ENCODE measurements at places on chromosomes 12 and 14. TPM values are rescaled to one million over a fixed set of nuclear protein-coding genes. Genes with fewer than 3 reads are reported as not detected.

GRCh38 chr14:30872602-30873001 lies 1.8 kb upstream of the COCH start:
- no peak for DNase-seq

- no peak for DNase-seq
These were observed 5.2 kb downstream of the CCDC85C start for GRCh38 chr14:99598774-99599173.

DNA sequence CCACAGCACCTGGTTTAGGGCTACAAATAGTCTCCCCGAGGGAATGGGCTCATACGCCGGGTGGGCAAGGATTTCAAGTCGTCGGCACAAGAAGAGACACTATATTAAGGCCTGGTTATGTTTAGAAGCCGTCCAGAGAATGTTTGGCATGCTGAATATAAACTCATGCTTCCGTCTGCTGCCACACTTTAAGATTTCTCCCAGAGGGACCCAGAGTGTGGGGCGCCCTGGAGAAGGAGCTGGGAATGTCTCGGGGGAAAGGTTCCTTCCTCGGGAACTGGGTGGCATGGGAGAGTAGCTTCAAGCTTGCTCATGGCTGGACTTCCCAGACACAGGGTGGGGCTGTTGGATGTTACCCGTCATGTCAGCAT lies 295.7 kb downstream of the CACNA1C start:
- no peak for DNase-seq

- no peak for DNase-seq
These were observed 222.3 kb downstream of the ALG10 start for GRCh38 chr12:34244608-34245007.

GRCh38 chr14:41604721-41605531 lies 1.8 kb upstream of the LRFN5 start:
- DNase-seq, result no peak

DNA sequence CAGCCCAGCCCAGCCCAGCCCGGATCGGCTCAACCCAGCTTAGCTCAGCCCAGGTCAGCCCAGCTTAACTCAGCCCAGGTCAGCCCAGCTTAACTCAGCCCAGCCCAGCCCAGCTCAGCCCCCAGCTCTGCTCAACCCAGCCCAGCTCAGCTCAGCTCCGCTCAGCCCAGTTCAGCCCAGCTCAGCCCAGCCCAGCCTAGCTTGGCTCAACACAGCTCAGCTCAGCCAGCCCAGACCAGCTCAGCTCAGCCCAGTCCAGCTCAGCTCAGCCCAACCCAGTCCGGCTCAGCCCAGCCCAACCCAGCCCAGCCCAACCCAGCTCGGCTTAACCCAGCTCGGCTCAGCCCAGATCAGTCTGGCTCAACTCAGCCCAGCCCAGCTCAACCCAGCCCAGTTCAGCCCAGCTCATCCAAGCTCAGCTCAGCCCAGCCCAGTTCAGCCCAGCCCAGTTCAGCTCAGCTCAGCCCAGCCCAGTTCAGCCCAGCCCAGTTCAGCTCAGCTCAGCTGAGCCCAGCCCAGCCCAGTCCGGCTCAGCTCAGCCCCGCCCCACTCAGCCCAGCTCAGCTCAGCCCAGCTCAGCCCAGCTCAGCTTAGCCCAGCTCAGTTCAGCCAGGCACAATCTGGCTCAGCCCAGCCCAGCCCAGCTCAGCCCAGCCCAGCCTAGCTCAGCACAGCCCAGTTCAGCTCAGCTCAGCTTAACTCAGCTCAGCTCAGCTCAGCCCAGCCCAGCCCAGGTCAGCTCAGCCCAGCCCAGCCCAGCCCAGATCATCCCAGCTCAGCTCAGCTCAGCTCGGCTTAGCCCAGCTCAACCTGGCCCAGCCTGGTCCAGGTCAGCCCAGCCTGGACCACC lies 331.7 kb downstream of the TMEM121 start:
- DNase-seq, result no peak

- no peak for DNase-seq
These were observed 13.7 kb downstream of the FGD6 start for GRCh38 chr12:95203487-95204030.

GRCh38 chr12:5480218-5480937 lies 48.5 kb downstream of the NTF3 start:
- DNase-seq, result no peak

- no peak for DNase-seq
These were observed 172.2 kb upstream of the PRICKLE1 start for GRCh38 chr12:42761601-42762350.

DNA sequence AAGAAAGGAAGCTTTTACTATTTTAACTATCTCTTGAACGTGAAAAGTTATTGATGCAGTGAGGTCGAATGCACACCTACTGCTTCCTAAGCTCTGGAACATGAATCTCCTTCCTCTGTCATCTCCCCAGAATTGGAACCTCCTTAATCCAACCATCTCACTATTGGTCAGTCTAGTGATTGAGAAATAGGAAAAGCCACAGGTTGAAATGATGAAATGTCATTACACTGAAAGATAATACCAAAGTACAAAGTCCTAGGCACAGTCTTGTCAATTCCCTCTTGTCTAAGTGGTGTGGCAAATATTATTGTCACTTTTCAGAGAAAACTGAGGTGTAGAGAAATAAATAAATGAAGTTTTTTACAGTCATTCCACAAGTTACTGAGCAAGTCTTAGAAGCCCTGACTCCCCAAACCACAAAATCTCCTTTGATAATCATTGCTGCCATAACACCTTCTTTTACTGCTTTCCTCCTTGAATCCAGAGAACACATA lies 19.5 kb upstream of the HIGD1C start:
- no peak for DNase-seq

DNA sequence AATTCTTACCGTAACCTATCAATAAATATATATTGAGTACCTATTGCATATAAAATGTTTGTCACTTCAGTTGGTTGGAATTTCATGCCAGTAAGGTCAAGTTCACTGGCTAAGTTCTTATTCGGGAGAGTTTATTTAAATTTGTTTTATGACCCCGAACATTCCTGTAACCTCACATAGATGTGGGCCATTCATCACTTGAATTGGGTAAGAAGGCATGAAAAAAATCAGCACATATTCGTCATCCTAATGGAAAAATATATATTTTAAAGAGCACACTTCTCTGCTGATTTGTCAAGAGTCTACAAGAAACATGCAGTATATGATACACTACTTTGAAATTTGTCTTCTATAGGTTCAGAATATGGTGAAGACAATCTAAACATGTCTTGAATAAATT lies 263.4 kb downstream of the CCDC91 start:
- DNase-seq, result no peak

DNA sequence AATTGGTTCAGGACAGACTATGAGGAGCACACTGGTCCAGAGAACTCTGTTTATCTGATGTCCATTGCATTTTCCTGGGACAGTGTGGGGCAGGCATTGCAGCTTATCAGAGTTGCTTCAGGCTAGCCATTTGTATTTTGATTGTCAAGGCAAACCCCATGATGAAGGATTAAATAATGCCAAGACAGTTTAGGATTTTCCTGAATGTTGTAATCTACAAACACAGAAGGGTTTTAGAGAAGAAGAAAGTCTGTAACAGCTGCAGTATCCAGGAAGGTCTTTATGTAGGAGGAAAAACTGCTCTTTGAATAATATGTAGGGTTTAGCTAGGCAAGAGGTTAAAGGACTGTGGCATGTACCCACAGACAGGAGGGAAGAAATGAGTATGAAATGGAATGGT lies 32.2 kb upstream of the UNC79 start:
- DNase-seq, result no peak

GRCh38 chr14:69318901-69319475 lies 59.0 kb downstream of the GALNT16 start:
- no peak for DNase-seq

DNA sequence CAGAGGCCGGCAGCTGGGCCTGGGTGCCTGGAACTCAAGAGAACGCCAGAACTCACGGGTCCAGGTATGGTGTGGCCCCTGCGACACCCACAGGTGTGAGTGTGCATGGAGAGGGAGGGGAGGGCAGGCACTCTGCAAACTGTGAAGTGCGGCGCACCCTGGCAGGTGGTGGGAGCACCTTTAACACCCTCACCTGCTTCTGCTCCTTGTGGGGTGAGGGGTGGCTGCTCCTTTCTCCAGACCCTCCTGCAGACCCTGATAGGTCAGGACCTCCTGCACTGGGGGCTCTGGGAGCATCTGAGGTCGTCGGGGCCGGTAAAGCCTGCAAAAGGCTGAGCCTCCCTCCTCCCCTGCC lies 324.7 kb upstream of the SFSWAP start:
- no peak for DNase-seq

DNA sequence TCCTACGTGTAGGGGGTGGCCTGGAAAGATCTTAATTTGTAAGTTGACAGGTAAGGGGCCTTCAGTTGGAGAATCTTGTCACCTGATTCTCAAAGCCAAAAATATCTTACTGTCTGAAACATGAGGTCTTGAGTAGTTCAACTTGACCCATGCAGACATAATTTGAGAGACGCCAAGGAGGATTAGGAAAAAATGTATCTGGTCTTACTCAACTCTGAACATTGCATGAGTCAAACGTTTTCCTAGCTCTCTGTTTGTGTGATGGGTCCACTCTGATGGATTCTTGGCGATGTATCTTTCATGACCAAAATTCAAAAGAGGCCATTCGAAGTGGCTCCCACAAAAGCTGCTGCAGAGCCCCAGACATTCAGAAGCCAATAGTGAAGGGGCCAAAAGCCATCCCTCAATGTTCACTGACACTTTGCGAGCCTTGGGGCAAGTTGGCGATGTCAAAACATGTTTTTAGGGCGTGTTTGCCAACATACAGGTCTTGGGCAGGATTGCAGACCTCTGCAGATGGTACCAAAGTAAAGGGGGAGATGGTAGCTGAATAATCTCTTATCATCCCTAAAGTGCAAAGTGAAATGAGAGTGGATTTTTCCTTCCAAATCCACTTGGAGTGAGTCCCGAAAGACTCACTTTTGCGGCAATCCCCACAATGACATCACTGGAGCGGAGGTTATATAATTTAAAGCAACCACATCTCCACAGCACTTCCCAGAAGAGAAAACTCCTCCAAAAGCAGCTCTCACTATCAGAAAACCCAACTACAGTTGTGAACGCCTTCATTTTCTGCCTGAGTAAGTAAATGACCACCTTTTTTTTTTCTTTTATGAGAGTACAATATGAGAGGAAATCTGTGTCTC lies at the start of gene BDKRB1:
Gene BDKRB1 (plus strand): TSS at position 710 of the 866 bp plus-strand sequence. CDS start 7,473 bp downstream, outside the sequence.
- DNase-seq, result no peak

DNA sequence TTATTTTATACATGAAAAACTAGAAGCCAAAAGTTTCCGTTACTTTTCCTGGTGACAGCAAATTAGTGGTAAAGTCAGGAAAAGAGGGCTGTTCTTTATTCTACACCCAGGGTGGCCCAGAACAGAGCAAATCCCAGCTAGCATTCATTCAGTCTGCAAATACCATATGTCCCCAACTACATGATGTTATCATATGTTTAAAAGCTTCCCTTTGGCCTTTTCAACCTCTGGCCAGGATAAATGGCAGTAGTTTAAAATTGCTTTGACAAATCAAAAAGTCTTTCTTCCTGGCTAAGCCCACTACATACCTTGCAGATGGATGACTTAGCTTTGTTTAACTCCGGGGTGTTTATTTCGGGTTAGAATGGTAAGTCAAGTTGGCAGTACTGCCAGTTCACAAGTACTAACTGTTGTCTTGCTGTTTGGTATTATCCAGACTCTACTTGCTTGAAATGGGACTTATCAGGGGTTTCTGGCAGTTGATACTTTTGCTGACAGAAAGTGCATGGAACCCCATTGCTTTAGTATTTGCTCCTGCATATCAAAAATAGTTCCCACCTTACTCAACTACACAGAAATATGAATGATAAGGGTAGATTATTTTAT lies 69.7 kb downstream of the PKP2 start:
- DNase-seq, result no peak

GRCh38 chr14:67963545-67963944 lies 144.0 kb downstream of the RAD51B start:
- DNase-seq, result no peak

DNA sequence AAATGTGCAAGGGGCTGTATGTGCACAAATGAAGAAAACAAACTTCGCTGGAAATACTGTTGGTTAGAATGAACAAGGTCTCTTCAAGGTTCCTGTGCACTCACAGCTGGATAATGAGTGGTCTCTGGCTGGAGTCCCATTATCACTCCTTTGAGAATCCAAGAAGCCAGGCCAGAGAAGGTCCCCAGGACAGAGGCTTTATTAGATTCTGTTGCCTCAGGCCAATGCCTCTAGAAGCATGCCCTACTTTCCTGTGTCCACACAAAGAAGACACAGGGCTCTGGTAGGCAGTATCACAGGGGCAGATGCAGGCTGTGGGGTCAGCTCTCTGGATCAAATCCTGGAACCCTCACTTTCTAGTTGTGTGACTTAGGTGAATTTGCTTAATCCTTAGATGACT lies 384.7 kb downstream of the GRIN2B start:
- no peak for DNase-seq

DNA sequence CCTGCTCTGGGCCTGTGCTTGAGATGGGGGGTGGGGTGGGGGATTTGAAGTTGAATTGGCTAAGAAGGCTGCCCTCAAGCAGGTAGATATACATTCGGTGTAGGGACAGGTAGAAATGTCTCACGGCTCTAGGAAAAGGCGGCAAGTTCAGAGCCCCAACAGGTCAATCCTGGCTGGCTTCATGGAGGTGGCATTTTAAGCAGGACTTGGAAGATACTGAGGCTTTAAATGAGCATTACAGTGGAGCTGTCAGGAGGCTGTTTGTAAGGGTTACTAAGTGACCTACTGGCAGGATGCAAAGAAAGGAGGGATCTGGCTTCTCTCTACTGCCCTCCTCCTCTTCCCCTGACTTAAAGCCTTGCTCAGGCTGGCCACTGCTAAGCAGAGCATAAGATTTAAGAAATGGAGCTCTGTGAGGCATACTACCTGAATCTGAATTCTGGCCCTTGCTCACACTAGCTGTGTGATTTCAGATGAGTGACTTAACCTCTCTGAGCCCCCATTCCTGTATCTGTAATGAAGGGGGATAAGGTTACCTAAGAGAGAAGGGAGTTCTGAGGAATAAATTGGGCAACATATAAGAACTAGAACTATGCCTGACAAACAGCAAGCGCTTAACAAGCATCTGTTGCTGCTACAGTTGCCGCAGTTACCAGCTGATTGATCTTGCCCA lies 61.6 kb downstream of the SLC24A4 start:
- no peak for DNase-seq

- no peak for DNase-seq
These were observed 21.4 kb upstream of the CLMN start for GRCh38 chr14:95341115-95341514.

GRCh38 chr14:67570453-67570852 lies 29.6 kb downstream of the PIGH start:
- no peak for DNase-seq

Gene SYNJ2BP
- 13.1 TPM for total RNA-seq

Gene IL23A
- total RNA-seq, result 26.1 TPM

Gene NRXN3
- 1.7 TPM for total RNA-seq

Gene MSRB3
- 11.4 TPM for total RNA-seq

Gene TEX52
- total RNA-seq, result not detected

Gene DNAJC22
- total RNA-seq, result 1.0 TPM

Gene LTBP2
- 33.1 TPM for total RNA-seq

Gene MIPOL1
- 6.7 TPM for total RNA-seq

Gene IQSEC3
- 0.22 TPM for total RNA-seq

Gene ADAM21
- not detected for total RNA-seq

Gene AGAP2
- total RNA-seq, result not detected

Gene KLRG1
- total RNA-seq, result 0.65 TPM

Gene PRKD1
- total RNA-seq, result 4.5 TPM

Data from epithelial cell of proximal tubule (primary cell).